ENCODE measurements at places on chromosomes 3 and 15.

GRCh38 chr3:182925330-182925943 lies 54.9 kb downstream of the DCUN1D1 start:
- no peak for DNase-seq

DNA sequence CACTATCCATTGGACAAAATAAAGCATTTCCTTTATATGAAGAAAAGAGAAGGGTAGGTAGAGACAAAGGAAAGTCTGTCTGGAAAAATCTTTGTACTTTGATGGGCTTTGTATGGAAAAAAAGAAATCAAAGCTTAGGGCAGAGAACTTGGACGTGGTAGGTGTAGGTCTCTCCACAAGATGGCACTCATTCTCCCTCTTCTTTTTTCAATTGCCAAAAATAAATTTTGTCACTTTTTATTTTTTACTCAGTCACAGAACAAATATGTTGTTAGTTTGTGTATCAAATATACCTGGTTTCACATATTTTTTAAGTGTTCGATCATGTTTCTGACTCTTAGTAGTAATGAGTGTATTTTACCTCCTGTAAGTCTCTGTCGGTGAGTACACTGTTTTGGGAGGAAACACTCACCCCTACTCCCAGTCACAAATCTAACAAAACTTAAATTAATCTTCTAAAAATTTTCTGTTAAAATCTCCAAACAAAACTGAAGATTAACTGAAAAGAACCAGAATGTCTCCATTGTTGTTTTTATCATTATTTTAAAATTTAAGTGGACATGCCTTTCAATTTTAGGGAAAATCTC lies 415.8 kb upstream of the GOLIM4 start:
- no peak for DNase-seq

- no peak for DNase-seq
Measured at GRCh38 chr3:87997298-87997697, 61.5 kb downstream of the CGGBP1 start.

DNA sequence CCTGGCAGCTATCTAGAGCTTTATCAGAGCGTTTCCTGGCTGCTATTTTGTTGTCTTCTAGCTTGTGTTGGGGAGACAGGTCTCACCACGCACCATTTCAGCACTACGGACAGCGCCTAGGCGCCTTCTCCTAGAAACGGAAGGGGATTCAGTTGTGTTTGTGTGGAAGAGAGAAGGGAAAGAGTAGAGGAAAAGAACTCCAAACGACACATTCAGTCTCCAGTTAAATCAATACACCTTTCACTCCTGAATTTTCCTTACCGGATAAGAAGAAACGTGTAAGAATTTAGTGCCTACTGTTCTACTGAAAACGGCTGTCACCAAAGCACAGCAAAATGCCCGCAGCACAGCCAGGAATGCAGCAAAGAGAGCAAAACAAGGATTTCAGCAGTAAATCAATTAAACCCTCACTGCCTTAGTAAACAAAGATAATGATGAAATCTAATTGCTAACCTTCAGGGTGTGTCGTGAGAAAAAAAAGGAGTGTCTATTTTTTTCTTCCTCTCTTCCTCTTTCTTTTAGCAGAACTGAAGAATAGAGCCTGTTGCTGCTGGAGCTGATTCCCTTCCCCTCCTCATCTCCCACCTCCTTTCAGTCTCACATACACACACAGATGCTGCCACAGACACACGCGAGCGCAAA lies 412 bp upstream of the CTXN2 start:
- DNase-seq = no peak

DNA sequence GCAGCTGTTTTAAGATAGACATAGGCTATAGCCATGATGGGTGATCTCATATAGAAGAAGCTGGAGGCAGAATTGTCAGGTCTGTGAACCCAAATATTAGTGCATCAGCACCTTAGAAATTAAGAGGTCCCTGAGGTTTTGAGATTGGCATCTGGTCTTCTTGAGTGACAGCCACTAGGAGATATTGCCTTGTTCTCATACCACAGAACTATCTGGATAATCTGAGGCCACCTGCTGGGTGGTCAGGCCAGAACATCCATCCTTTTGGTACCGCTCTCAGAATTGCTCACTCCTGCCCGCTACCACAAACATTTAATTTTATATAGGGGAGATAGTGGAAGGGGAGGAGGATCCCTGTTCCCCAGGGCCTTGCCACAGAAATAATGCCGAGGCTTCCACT lies 210.6 kb upstream of the ZPLD1 start:
- DNase-seq = no peak

DNA sequence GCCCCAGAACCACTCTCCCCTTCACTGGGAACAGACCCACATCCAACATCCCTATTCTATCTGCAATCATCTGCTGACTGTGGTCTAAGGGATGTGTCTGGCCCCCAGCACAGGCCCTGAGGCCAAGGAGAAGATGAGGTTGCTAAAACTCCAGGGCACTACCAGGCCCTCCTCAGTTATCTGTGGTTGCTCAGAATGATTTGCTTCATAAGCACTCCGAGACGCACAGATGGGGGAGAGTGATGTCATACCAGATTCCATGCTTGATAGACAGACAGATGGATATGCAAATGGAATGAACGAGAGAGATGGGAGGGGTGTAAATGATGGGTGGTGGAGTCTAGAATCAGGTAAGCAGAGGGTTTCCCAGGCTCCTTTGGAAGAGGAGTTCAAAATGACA lies 57.8 kb downstream of the CEMIP start:
- DNase-seq = no peak

DNA sequence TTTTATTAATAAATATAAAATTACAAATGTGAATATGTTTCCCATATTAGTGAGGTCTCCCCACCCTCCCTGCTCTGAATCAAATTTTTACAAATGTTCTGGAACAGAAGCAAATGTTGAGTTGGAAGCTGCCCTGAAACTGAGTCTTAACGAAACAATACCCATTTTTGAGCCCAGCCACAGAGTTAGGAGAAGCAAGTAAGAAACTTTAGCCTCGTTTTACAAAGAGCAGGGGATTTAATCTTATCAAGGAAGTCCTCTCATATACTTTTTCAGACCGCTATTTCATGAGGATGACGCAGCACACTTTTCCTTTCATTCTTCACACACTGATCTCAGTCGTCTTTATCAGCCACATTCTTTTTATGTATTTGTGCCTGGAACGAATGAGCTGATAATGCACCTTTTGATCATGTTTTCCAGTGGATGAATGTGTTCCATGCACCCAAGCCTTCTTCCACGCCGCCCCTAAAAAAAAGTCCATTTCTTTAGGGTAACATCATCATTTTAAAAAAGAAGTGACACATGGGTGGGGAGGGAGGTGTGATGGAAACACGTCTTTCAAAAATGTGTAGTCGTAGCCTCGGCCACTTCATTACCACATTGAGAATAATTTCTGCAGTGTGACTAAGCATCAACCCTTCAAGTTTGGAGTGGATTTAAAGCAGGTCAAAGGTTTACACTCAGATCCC lies 48.1 kb downstream of the SETMAR start:
- DNase-seq = no peak

- no peak for DNase-seq
Measured at GRCh38 chr15:80183886-80184285, 31.1 kb downstream of the FAH start.

DNA sequence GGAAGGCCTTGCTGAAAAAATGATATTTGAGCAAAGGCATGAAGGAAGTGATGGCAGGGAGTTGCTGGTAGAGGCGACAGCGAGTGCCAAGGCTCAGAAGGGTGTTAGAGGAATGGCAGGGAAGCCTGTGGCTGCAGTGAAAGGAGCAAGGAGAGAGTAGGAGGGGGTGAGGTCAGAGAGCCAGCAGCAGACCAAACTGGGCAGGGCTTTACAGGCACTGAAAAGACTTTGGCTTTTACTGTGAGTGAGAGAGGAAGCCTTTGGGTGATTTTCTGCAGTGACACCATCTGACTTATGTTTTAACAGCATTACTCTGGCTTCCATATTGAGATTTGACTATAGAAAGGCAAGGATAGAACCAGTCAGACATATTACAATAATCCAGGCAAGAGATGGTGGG lies 11.4 kb downstream of the TICRR start:
- no peak for DNase-seq

- no peak for DNase-seq
Measured at GRCh38 chr3:36557708-36558421, 177.6 kb downstream of the STAC start.

- no peak for DNase-seq
Measured at GRCh38 chr3:16633948-16634347, 28.7 kb upstream of the DAZL start.

- no peak for DNase-seq
Measured at GRCh38 chr3:124985349-124985748, 50.8 kb upstream of the MUC13 start.

- DNase-seq = no peak
Measured at GRCh38 chr3:60336061-60336460, 915.2 kb downstream of the FHIT start.

DNA sequence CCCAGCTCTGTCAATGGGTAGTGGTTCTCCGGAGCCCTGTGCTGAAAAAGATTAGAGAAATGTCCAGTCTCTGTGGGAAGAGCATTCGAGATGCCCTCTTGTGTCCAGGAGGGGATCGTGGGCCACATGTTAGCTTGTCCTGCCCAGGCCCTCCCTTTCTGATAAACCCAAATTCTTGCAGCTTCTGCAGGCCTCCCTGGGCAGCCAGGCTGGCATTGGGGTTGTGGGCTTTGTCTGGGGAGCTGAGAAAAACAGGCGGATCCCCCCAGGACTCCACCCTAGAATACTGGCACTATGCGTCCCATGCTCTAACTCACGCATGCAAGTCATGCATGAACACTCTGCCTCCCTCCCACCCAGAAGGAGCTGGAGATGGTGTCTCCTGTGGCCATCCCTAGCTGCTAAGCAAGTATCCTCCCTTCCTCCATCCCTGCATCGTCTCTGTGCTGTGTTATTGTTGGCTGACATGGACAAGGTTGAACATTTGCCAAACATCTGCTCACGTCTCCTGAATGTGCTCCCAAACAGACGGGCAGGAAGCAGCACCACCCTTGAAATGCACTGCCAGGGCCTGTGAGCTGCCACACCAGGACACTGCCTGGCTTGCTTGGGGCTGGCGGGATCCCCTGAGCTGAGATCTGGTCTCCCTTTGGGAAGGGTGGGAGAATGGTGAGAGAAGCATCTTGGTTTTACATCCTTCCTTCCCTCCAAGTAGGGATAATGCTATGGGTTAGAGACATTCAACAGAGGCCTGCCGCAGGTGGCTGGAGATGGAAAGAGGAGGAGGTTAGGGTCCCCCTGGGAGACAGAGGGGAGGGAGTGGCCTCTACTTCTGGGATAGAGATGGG lies 26.5 kb downstream of the CFAP161 start:
- no peak for DNase-seq

DNA sequence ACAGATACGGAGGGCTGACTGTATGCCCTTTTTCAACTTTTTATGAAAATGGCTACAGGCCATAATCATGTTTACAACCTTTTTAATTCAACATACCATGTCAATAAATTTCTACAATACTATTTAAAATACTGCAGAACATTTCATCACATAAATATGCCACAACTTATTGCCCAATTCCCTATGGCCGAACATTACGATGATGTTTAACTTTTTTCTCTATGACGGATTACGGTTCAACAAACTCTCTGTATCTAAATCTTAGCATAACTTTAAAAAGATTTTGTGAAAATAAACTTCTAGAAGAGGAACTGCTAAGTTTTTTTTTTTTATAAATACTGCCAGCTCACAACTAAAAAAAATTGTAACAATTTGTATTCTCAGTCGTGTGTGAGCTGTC lies 220.4 kb downstream of the OSBPL10 start:
- no peak for DNase-seq

GRCh38 chr15:90059208-90059985 lies 42.9 kb downstream of the IDH2 start:
- no peak for DNase-seq

DNA sequence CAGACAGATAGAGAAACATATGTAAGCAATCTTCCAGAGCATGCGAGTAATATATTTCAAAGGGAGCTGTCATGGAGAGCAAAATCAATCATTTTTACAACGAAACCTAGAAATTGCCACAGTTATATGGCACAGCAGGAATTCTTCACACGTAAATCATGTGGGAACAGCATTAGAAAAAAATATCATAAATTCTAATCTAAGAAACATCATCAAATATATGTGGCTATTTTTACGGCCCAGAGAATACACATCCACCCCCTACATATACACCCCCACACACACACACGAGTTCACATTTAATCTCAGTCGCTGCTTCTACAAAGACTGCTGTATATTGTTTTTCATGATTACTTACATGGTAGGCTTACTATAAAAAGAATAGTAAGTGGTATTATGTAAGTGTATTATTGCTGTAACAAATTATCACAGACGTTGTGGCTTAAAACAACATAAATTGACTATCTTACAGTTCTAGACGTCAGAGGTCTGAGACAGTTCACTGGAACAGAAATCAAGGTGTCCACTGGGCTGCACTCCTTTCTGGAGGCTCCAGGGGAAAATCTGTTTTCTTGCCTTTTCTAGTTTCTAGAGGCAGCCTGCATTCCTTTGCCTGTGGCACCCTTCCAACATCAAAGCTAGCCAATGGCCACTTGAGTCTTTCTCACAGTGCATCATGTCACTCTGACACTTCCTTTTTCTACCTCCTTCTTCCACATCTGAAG lies 363.3 kb downstream of the ULK4 start:
- DNase-seq = no peak

- no peak for DNase-seq
Measured at GRCh38 chr3:49276475-49277382, at the start of gene C3orf62. Gene C3orf62, minus strand, starts transcription at chr3:49277232. Its CDS starts 360 bp downstream, at chr3:49276872.

- no peak for DNase-seq
Measured at GRCh38 chr15:58985443-58985842, 2.0 kb upstream of the RNF111 start.

DNA sequence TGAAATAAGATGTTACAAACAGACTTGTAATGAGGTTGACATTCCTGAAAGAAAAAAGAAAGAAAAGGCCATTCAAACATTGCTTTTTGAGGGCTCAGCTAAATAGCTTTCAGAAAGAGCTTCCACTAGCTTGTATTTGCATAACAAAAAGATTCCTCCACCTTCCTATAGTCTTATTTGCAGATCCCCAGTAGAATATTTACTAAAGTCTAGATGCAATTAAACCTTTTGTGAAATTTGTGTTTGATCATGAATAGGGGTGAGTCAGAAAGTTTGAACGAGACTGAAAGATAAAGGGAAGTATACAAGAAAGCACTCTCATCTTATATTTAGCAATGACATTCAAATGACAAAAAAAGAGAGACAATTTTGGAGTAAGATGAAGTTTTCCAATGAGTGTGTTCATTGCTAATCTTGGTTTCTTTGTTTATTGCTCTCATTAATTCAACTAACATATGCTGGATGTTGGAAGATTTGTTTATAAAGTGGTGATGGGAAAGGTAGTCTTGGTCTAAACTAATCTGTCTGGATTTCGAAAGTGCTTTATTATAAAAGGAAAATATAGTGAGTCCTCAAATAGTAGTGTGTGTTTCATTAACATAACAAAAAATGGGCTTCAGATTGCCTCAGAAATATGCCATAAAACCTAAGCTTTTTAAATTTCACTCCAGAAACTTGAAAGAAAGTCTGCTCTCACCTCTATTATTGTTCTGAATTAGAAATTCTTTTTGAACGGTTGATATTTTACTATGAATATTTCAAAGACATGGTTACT lies 9.1 kb upstream of the CADPS start:
- no peak for DNase-seq

Data from cortex of kidney (tissue), 1 donor.